ENCODE measurements at places on chromosomes 2 and 18.

- DNase-seq: no peak
These were observed 141.5 kb downstream of the CDC42EP3 start for GRCh38 chr2:37529830-37530415.

GRCh38 chr2:209424781-209425470 is 1.1 kb downstream of the MAP2 start:
- peak; percentile 25 for DNase-seq

- no peak for DNase-seq
These were observed 656.8 kb downstream of the BCL11A start for GRCh38 chr2:59896499-59897245.

- DNase-seq: no peak
These were observed 144.7 kb upstream of the ITGA4 start for GRCh38 chr2:181312515-181312927.

GRCh38 chr2:215355801-215356200 is 43.9 kb downstream of the ATIC start:
- no peak for DNase-seq

DNA sequence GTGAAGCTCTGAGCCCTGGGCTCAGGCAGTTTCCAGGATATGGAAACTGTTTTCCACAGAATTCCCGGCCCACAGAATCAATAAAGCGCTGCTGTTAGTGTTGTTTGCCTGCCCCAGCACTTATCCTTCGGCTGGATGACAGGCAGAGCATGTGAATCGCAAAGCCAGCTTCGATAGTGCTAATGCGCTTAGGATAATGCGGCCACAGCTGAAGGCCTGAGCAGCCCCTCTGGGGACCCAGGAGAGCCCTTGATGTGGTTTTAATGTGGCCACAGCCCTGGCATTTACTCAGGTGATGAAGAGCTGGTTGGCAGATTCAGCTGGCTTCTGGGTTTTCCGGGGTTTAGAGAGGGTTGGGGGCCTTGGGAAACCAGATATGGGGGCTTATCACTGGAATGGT is 23.7 kb downstream of the PCARE start:
- DNase-seq: no peak

DNA sequence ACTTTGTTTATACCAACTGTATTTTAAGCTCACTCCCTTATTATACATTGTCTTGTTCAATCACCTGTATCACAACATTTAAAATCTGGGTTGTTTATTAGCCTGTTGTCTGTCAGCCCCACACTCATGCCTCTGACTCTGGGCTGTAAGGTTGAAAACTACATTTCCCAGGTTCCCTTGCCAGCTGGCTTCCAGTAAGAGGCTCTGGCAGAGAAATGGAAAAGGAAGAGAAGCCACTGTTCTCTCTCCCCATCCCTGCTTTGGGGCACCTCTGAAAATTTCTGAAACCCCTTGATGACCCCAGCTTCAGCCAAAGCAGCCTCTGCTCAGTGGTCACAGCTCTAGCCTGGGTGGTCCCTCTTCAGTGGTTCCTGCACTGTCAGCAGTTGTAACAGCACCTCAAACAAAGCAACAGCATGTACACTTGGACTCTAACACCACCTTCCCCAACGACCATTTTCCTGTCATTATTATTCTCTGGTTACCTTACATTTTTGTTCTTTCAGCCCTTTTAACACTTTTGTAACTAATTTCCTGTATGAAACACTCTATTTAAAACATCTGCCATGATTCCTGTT is 108.9 kb upstream of the LGALSL start:
- no peak for DNase-seq
